Epithelial cell of prostate (primary cell): ENCODE measurements at places on chromosomes 2 and 18.

DNA sequence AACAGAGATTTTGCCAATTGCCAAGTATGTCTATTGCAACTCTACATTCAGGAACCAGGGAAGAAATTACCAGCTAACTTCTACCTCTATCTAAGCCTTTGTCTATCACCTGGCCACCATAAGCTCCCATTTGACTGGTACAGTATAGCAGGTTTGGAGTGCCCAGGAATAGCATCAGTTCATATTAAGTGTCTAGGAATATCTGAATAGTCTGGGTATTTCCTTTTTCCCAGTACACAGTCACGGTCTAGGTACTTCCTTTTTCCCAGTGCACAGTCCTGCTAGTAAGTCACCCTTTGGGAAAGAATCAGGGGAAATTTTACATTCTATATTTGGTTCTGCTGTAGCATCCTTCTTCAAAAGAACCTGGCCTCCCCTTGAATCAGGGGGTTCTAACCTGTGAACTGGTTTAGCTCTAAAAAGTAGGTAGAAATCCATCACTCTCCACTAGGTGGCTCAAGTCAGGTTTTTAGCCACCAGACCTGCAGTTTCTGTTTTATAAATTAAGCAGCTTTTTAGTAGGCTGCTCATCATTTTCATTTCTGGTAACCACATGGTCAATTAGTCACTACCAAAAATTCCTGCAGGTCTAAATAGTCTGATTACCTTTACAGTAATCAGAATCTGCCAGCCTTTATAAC, 49.3 kb upstream of the DNAJC10 start:
- DNase-seq = no peak

- DNase-seq = no peak
These were observed 49.6 kb downstream of the NXPH2 start for GRCh38 chr2:138730497-138731030.

DNA sequence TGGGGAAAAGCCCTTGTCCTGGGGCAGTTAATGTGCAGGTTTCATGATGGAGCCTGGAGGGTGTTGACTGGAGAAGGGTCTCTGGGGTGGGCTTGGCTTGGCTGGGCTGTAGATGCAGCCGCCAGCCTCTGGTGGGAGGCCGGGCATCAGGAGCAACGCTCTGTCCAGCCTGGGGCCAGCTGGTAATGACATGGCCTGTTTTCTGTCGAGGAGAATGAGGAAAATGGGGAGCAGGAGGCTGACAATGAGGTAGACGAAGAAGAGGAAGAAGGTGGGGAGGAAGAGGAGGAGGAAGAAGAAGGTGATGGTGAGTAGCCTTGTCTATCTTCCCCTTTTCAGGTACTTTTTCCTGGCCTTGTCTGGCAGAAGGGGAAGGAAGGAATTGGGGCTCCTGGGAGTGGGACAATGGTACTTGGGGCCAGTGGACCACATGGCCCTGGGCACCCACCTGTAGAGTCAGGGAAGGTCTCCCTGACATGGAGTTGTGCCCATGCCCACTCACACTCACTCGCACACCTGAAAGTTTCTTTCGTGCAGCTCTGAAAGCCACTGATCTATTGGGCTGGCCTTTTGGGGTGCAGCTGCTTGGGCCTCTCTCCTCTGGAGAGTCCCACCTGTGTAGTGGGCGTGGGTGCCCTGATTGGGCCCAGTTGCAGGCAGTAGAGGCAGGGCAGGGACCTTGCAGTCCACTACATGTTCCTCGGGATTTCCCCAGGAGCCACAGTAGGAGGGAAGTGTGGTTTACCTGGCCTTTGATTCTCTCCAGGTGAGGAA, 3.5 kb downstream of the PTMA start:
- no peak for DNase-seq

- DNase-seq = no peak
These were observed 138.4 kb upstream of the NOSTRIN start for GRCh38 chr2:168663993-168664392.

- DNase-seq = no peak
These were observed 42.5 kb downstream of the VRK2 start for GRCh38 chr2:58089081-58089480.

DNA sequence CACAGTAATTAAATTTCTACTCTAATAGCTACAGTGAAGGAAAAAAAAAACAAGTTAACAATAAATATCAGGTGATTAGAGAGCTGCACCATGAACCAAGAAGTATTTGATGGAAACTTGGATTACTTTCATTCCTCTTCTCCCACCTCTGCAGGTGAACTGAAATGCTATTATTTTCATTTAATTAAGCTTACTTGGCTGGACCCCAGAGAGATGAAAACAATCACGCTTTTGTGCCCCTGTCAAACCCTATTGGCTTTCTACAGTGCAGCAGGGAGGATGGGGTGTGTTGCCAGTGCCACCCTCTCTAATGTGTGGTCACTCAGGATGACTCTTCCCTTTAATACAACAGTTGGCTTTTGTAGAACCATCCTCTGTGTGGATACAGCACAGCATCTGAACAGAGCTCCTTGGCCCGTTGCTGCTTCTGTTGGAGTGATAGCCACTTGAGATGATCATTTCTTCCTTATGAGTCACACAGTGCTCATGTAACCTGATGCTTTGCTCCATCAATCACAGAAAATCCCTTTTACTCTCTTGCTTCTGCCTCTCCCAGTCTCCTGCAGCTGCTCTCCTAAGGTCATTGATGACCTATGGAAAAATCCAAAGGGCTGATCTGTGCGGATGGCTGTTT, 5.5 kb upstream of the ARL4C start:
- no peak for DNase-seq

DNA sequence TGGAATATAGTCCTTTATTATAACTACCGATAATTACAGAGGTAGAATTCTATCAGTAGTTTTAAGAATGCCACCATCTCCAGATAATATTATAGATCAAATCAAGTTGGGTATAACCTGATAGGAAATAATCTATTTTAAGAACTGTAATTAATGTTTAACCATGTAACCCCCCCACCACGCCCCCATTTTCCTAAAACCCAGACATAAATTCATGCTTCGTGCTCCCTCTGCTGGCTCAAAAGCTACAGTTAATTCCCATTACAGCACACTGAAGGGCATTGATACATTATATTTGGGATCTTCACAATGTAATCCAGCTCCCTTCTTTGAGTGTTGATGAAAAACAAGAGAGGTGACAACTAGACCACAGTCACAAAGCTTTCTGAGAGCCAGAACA, 228.0 kb upstream of the SMAD7 start:
- no peak for DNase-seq

GRCh38 chr2:197927994-197928393, 123.6 kb downstream of the PLCL1 start:
- DNase-seq = no peak

DNA sequence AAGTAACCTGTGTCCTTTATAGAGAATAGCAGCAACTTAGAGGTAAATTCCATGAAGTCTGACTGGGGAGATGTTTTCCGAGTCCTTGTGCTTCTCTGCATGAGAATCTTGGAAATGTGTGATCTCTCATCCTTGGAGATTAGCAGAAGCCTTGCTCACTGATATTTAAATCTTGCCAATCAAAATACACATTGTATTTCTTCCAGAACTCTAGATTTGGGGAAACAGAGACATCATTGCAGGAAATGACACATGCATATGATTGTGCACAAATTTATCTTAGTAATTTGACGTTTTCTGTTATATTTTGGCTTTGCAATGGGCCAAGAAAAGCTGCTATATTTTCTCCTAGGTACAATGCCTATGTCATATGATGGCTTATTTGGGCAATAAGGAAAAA, 182.6 kb downstream of the ZNF804A start:
- no peak for DNase-seq

- DNase-seq = no peak
These were observed 184.3 kb downstream of the UBE2E3 start for GRCh38 chr2:181164699-181165098.

DNA sequence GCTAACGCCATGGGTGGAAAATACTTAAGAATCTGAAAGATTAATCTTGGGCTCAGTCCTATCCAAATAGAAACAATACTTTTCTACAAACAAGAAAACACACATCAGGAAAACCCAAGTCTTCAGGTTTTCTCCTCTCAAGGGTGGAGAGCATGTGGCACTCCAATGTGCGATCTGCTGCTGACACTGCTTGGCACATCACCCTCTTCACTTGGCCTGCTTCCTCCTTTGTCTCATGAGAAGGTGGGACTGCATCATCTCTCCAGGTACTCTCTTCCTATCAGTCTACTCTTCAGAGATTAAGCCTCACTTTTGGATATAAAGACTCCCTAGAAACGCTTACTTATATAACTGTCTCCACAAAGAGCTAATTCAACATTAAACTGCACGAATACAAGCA, 26.4 kb downstream of the HDLBP start:
- DNase-seq = no peak

DNA sequence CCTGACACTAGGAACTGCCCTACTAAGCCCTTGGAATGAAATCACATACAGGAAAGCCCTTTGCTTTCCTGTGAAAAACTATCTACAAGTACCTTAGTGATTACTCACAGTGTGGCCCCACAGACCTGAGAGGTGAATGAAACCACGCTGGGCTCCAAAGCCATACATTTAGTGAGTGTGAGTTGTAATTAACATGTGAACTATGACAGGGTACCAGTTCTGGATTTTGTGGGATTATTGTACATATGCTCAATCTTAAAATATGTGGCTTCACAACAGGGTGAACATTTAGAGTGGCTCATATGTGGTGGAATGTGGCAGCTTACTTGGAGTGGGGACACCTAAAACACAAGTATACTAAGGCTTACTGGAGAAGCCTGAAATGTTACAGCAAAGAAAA, 12.3 kb downstream of the KCTD1 start:
- no peak for DNase-seq

DNA sequence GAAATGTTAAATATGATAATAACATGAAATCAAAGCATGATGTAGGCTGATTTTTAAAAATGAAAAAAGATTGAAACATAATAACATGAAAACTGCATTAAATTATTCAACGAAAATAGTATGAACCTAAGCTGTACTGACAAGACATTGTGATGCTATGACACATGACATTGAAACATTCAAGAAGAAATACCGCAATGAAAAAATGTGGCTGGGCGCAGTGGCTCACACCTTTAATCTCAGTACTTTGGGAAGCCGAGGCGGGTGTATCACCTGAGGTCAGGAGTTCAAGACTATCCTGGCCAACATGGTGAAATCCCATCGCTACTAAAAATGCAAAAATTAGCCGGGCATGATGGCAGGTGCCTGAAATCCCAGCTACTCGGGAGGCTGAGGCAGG, 14.6 kb downstream of the CXCR1 start:
- no peak for DNase-seq

DNA sequence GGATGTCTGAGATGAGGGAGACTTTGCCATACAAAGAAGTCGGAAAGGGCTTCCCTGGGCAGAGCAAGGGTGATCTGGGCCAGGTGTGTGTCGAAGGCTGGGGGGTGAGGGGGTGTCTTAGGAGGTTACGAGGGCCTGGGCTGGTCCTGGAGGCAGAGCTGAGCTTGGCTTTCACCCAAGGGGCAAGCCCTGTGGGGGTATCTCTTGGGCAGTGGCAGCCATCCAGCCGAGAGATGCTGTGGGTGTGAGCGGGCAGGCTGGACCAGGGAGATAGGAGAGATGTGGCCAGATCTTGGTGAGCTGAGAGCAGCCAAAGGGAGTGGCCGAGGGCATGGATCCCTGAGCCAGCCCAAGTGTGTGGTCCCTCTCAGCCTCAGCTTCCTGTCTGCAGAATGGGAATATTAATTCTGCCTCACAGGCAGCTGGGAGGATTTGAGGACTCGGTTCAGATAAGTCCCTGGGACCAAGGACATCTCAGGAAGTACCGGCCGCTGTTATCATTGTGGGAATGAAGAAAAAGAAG, 33.0 kb downstream of the MAL start:
- DNase-seq = no peak

DNA sequence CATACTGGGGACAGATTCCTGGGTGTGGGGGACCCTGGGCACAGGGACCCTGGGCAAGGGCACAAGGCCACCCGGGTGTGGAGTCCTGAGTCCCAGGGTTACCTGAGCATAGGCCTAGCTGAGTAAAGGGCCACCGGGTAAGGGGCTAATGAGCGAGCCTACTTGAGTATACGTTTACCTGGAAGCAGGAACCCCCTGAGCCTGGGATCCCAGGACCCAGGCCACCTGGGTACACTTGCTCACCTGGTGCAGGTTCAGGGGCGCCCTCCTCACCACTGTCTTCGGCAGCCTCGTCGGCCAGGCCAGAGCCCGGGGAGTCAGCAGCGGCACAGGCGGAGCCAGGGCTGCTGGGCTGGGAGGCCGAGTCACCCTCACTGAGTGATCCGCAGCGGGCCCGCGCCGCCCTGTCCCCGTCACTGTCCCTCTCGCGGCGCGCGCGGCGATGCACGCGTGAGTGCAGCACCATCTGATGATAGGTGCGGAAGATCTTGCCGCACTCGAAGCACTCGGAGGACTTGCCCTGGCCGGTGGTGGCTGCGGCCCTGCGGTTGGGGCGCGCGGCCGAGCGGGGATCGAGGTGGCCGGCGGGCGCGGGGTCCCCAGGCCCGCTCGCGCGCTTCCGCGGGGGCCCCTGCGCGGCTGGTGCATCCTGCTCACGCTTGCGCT, 53.9 kb downstream of the ZNF516 start:
- DNase-seq = no peak

- no peak for DNase-seq
These were observed 34.4 kb downstream of the PCARE start for GRCh38 chr2:29039718-29040480.

DNA sequence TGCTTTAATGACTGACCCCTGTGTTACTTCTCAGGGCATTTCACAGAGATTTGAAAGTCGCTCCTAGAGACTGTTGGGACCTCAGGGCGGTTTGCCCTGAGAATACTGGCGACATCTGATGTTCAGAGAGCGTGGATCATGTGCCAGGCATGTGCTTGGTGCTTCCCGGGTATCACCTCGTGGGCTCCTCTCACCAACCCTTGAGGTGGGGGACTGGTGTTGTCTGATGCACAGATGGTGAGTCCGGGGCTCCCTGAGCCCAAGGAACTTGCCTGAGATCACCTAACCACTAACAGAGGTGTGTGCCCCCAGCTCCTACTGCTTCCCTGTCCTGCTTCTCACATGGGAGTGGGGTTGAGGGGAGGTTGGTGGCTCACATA, 16.2 kb downstream of the ATOH8 start:
- DNase-seq = no peak

GRCh38 chr18:64513401-64513800, 364.5 kb upstream of the LINC00305 start:
- no peak for DNase-seq

DNA sequence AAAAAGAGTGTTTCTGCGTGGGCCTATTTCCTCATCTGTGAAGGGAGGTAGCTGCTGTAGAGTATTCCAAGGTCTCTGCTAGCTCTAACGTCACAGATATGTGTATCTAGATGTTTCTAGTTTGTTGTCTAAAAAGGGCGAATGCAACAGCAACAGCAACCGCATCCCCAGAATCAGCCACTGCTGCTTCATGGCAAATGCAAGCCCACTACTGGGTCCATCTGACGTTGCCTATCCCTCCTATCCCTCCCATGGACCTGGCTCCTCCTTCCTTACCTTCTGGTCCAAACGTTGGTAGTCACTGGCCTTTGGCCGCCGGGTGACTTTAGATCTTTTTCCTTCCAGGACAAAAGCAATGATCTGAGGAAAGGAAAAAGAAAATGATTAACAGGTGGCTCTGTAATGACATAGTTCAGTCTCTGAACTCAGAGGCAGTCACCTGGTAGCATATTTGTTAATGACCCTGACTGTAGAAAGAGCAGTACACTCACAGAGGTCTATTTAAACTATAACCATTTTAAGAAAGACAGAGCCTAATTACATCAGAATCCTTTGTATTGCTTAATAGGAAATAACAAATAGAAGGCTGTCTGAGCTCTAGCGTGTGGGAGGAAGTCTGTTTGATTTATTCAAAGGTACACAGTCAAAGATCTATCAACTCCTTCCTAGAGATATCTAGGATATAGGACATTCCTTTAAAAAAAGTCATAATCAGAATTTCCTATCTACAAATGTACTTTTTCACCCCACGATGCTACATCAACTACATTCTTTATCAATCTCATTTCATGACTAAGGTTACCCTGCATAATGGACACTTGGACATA, 2.9 kb downstream of the TGOLN2 start:
- DNase-seq = no peak
